ENCODE measurements at places on chromosomes 11 and 22.

DNA sequence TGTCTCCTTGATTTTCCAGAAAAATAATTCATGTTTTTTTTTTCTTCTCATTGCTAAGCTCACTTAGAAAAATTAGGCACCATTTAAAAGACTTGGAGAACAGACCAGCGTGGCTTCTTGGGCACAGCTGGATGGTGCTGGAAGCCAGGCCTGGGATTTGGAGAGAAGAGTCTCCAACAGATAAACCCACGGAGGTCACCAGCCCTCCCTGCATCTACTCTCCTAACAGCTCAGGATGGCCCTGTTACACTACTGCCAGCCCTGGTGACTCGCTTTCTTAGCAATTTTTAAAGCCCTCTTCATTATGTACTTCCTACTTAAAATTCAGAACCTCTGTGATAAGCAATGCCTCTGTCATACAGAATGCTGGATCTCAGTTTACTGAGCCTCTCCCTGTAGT, 1.7 kb downstream of the PTH start:
- no peak for DNase-seq

GRCh38 chr22:25002241-25002985, 49.9 kb downstream of the KIAA1671 start:
- no peak for DNase-seq

DNA sequence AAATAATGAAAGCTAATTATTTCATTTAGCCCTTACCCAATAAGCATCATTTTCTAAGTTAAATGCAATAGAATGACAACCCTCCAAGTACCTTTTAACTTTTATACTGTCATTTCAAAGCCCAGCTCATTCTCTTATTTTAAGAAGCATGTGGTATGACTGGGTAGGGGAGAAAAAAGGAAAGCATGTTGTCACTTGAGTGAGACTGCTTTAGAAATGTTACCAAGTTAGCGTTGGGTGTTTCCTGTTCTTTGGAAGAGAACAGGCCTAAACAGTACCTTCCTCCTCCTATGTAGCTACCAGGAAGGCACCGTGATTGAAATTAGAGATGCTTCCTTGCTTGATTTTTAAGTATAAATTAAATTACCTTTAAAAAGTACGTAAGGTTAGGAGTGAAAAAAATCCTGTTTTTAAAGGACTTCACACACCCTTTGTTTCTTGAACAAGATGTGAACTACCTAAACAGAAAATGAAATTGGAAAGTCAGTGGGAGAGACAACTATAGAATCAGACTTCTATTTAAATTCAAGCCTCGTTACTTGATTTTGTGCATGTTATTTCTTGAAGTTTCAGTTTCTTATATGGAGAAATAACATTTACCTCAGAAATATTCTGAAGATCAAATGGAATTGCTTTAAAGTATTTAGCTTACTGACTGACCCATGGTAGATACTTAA, 741 bp upstream of the CNTF start:
- DNase-seq = no peak

GRCh38 chr22:28589102-28589750, 90.4 kb downstream of the TTC28 start:
- no peak for DNase-seq

- DNase-seq = no peak
Measured at GRCh38 chr22:41660416-41660815, 28.3 kb downstream of the SNU13 start.

DNA sequence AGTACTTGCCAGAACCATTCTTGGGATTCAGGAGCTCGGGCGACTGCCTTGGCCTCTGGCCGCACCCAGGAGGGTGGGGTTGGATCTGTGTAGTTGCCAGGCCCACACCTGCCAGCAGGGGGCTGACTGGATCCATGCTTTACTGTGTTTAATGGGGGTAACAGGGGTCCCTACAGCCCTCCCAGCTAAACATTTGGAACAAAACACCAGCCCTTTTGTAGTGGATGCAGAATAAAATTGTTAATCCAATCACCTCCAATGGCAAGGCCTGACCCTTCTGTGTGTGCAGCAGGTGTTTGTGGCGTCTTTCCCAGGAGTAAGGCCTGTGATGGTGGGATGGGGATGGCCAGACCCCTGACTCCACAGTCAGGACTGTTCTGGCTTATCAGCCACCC, 22.5 kb downstream of the SUN2 start:
- DNase-seq = no peak

DNA sequence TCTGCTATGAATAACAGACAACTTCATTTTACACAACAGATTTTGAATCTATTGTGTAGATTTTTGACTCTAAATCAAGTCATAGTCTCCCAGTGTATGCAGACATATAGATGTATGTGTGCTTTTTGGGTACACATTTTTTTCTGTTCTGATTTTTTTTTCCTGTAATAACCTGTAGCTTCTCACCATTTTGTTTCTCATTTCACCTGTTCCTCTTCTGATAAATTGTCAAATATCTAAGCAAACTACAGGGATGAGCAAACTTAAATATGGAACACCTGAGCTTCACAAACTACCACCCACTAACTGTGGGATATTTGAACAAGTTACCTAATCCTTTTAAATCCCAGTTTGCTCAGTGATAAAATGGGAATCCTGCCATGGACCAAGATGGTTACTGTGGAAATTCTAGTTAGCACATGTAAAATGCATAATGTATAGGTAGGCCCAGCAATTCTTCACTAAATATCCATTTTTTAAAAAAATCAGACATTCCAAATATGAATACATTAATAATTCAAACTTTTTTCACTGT, 15.7 kb downstream of the LGR4 start:
- DNase-seq = no peak

GRCh38 chr11:63909591-63910506, 7.1 kb downstream of the RCOR2 start:
- no peak for DNase-seq

DNA sequence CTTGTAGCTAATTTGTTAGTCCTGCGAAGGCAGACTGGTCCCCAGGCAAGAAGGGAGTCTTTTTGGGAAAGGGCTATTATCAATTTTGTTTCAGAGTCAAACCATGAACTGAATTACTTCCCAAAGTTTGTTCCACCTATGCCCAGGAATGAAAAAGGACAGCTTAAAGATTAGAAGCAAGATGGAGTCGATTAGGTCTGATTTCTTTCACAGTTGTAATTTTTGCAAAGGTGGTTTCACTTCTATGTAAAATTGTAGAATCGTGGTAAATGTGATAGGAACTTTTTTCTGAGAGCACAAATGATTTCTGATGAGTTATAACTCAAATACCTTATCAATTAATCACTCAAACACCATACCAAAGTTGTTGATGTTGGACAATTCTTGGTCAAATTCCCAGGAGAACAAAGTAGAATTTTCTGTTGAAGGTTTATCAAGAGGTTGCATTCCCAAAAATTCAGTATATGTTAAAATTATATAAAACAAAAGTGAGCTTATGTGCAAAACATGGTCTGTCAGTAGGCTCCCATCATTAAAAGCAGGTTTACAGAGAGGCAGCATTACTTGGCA, 2.9 kb upstream of the CTSC start:
- no peak for DNase-seq

DNA sequence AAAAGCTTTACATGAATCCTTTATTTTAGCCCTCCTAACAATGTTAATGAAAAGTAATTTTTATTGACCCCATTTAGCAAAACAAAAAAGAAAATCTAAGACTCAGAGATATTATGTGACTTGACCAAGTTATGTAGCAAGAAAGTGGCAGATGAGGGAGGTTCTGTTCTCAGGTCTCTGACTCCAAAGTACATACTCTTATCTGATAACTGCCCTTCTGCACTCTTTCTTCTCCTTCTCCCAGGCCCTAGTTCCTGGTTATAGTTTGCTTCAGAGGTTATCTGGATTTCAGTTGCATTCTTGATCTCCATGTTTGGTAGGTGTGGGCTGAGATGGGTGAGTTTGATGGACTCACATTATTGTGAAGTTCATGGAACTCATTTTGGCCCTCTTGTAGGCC, 4.5 kb downstream of the OR9Q2 start:
- no peak for DNase-seq
